Stimulated activated CD4-positive, alpha-beta T cell treated with anti-CD3 and anti-CD28 coated beads, TNF-alpha, amount 100 ng/mL, for 1 hour (primary cell): ENCODE measurements at places on chromosomes 2 and 18.

GRCh38 chr2:136058262-136058661 lies 59.7 kb downstream of the CXCR4 start:
- no peak for DNase-seq

DNA sequence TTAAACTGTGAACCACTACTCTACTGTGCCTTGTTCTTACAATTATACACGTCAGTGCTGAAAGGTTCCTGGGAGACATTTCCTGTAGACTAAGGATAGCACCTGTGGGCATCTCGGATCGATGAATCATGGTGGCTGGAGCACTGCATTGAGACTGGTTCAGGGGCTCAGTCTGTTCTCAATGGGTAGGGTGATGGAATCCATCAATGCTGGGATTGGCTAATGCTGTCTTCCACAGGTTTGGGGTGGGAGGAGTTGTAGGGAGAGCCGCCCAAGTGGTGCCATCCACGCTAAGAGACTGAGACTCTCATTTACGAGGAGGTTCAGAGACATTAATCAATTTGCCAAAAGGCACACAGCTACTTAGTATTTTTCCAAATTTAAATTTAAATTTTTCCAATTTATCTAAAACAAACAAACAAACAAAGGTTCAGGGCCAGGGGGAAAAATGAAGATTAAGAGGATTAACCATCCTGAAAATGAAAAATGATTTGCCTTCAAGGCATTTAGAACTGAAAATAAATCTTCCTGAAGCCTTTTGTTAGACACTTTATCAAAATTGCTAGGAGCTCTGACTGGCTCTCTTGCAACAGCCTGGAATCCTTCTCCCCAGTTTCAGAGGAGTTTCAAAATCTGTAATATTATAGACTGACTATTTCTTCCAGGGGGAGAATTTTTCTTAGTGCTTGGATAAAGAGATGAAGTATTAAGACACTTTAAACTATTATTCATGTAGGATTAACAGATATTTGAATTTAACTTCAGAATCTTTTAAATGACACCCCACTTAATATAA lies 359.2 kb downstream of the TGIF1 start:
- no peak for DNase-seq

GRCh38 chr2:240932001-240932723 lies 26.0 kb downstream of the CROCC2 start:
- no peak for DNase-seq

- DNase-seq, result no peak
These were observed 3.4 kb downstream of the CCDC93 start for GRCh38 chr2:118010473-118010872.

DNA sequence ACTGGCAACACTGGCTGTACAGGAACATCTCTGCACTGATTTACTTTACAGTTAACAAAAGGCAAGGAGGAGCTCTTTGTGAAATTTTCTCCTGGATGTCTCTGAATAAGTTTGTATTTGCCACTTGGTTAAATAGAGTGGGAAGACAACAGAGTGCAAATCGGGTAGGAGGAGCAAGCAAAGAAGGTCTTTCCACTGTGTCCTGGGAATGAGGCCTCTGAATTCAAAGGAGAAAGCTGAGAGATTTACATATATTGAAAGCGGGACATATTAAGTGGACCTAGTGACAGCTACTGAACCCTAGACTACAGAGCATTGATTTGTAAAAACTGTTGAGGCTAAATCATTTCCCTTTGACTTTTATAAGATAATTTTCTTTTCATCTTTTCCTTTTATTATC lies 117.4 kb upstream of the CHRNA1 start:
- DNase-seq, result no peak

DNA sequence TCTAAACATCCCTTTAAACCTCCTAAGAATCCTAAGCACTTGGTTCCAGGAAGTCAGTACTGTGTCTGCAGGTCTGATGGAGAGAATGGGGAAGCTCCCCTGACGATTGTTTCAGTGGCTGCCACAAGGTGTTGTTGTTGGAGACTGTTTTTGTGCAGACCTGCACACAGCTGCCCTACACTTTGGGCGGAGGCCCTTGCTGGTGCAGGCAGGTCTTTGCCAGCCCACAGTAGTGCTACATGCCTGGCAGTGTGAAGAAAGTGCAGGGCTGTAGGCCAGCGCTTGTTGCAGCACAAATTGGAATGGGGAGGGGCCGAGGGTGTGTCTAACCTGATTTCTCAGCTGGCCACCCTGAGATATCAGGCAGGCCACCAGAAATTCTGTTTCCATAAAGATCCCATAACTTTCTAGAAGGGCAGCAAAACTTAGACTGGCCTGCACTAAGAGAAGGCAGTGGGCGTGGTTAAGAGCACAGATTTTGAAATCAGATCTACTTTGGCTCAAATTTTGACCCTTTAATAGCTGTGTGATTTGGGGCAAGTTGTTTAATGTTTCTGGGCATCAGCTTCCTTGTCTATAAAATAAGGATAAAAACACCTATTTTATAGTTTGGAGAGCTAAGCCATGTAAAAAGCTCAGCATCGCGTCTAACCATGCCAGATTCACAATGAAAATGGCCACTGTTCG lies 83.7 kb upstream of the SLC1A4 start:
- DNase-seq, result no peak

GRCh38 chr18:64850791-64851190 lies 701.9 kb upstream of the LINC00305 start:
- DNase-seq, result no peak

DNA sequence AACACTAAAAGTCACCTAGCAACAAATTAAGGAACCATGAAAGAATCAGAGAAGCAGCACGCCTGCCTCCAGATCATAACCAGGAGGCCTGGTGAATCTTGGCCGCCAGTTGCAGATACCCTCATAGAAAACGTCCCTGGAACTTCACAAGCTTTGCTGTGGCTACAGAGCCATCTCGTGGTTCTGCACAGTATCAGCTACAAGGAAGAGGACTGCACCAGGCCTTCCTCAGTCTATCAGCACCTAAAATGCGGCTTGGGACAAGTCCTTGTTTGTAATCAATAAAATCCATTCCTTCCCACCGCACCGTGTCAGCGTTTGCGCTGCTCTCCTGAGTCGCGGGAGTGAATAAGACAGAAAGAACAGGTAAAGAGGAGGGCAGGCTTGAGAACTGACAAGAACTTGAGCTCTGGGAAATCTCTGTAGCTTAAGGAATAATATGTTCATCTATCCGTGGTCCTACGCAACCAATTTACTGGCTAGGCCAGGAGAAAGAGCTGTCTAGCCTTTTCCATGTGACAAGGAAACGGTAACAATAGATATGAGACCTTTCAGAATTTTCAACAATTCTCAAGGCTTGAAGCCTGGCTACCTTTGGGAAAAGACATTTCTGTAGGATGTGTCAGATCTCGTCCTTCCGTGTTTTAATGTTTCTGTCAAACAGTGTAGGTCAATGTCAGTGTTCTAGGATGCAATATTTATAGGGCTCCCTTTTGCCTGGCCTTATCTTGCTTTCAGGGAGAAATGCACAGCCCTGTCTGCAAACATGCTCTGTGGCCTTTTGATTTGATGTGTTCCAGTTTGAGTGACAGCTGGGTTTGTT lies 128.5 kb upstream of the RAB12 start:
- DNase-seq, result no peak

- no peak for DNase-seq
These were observed 93.6 kb upstream of the UBXN4 start for GRCh38 chr2:135647836-135648579.

DNA sequence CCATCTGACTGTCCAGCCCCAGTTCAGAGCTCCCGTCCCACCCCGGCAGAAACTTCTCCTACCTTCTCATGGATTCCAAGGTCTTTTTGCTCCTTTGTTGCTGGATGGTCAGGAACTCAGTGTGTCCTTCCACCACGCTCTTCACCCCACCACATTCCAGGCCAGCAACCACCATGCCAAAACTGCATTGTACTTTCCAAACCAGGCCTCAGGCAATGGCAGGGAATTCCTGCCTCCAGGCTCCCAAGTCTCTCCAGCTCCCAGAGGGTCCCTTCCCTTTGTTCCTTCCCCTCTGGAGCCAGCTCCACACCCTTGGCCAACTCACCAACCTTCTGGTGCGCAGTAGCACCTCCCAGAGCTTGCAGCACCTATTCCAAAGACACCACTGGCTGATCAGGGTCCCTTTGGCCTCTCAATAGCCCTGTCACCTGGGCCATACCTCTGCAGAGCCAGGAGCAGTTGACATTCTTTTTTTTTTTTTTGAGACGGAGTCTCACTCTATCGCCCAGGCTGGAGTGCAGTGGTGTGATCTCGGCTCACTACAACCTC lies 8.1 kb downstream of the CHMP1B start:
- DNase-seq, result no peak

DNA sequence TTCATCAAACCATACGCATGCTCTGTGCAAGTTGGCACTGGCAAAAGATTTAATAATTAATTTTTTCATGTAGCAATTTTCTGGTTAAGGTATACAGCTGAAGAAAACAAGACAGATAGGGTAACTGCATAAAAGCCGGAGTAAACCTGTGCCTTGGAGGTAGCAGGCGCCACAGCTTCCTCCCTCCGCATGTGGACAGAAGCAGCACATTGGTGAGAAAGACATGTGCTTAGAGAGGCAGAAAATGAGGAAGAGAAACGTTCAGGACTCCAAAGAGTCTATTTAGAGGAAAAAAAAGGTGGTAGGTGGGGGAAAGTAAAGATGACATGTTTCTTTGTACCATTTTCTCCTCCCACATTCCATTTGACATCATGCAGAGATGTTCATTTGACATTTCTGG lies 9.3 kb downstream of the ST6GAL2 start:
- no peak for DNase-seq

DNA sequence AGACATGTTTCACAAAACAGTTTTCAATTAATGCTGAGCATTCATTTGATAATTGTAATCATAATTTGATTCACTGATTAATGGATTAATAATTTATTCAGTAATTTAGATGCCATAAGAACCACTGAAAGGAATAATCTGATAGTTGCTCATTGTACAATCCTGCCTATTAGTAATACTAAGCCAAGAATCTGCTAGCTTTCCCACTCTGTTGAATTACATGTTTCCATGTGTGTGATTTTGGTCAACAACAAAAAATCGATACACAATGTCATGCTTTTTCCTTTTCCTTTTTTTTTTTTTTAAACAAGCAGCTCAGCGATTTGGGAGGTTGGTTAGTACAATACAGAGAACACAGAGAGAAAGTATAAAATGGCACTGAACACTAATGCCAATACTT lies 25.9 kb downstream of the ARL5A start:
- no peak for DNase-seq

- no peak for DNase-seq
These were observed 72.6 kb downstream of the EPAS1 start for GRCh38 chr2:46369783-46370182.

- no peak for DNase-seq
These were observed 219.5 kb upstream of the TANK start for GRCh38 chr2:160940699-160941098.

GRCh38 chr18:57258131-57258777 lies 94.1 kb upstream of the ST8SIA3 start:
- DNase-seq, result no peak

GRCh38 chr2:46411245-46411641 lies 68.1 kb upstream of the TMEM247 start:
- no peak for DNase-seq

GRCh38 chr2:20526708-20527107 lies 79.8 kb downstream of the RHOB start:
- DNase-seq, result no peak

GRCh38 chr2:204033611-204034495 lies 97.3 kb downstream of the ICOS start:
- no peak for DNase-seq

GRCh38 chr2:171995586-171995985 lies 4.2 kb upstream of the METAP1D start:
- no peak for DNase-seq

GRCh38 chr2:205496772-205497171 lies 185.5 kb upstream of the NRP2 start:
- no peak for DNase-seq

GRCh38 chr2:225367482-225367881 lies 32.0 kb upstream of the NYAP2 start:
- DNase-seq, result no peak

- DNase-seq, result no peak
These were observed 1752.4 kb upstream of the CELF4 start for GRCh38 chr18:39318008-39318407.

GRCh38 chr2:146131785-146132184 lies 1611.9 kb upstream of the ZEB2 start:
- no peak for DNase-seq

GRCh38 chr2:99488539-99489062 lies 1.2 kb downstream of the REV1 start:
- no peak for DNase-seq

- DNase-seq, result no peak
These were observed 3.2 kb downstream of the ID2 start for GRCh38 chr2:8684878-8685696.

GRCh38 chr18:49273241-49273880 lies 187.1 kb downstream of the DYM start:
- no peak for DNase-seq

DNA sequence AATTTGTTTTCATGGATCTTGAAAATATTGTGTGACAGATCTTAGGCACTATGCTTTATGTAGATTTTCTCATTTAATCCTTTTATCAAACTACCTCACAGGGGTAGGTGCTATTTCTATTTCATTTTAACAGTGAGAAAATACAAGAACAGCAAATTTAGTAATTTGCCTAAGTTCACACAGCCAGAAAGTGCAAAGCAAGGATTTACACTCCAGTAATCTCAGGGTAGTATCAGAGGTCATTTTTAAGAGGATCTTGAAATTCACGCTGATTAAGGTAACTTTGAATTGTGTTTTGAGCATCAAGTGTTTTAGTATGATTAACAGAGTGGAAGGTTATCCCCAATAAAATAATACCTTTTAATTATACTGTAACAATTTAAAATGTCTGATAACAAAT lies 10.1 kb upstream of the KCNJ3 start:
- no peak for DNase-seq

DNA sequence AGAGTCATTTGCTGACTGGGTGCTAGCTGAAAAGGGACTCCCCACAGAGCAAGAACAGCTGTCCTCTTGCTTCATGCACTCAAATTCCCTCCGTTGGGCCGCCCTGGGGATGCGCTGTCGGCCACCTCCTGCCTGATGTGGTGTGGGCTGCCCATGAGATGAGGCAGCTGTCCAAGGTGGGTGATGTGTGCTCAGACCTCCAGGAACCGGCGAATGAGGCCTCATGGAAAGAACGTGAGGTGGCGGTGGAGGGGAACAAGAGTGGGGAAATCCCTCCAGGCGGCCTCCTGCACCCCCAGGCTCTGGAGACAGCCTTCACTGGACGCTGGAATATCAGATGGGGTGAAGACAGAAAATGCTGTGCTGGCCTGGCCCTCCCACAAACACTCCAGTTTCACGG lies 79.8 kb downstream of the LONRF2 start:
- no peak for DNase-seq

GRCh38 chr2:163592954-163593622 lies 142.7 kb downstream of the FIGN start:
- DNase-seq, result no peak

GRCh38 chr2:176317199-176317598 lies 48.0 kb downstream of the MTX2 start:
- DNase-seq, result no peak

GRCh38 chr2:64836566-64836965 lies 152.6 kb upstream of the SLC1A4 start:
- DNase-seq, result no peak

DNA sequence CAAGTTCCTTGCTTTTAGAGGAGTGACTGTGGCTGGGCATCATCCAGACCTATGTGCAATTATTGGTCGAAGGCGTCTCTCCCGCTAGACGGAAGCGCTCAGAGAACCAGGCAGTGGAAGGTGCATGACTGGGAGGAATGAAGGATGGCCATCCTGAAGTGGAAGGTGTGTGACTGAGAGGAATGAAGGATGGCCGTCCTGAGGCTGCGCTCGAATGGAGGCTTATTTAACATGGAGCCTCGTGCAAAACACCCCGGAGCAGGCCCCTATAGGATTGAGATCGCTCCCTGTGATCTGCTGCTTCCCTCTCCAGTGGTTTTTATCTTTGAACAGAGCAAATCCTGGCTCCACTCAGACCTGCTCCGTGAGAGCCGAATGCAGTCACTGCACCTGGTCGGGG lies 140.2 kb upstream of the ID2 start:
- no peak for DNase-seq
